Activated naive CD8-positive, alpha-beta T cell treated with anti-CD3 and anti-CD28 coated beads for 36 hours (primary cell): ENCODE measurements at places on chromosomes 11 and 22.

GRCh38 chr11:72591785-72592502, 82.3 kb downstream of the PDE2A start:
- DNase-seq, result peak; percentile 73

DNA sequence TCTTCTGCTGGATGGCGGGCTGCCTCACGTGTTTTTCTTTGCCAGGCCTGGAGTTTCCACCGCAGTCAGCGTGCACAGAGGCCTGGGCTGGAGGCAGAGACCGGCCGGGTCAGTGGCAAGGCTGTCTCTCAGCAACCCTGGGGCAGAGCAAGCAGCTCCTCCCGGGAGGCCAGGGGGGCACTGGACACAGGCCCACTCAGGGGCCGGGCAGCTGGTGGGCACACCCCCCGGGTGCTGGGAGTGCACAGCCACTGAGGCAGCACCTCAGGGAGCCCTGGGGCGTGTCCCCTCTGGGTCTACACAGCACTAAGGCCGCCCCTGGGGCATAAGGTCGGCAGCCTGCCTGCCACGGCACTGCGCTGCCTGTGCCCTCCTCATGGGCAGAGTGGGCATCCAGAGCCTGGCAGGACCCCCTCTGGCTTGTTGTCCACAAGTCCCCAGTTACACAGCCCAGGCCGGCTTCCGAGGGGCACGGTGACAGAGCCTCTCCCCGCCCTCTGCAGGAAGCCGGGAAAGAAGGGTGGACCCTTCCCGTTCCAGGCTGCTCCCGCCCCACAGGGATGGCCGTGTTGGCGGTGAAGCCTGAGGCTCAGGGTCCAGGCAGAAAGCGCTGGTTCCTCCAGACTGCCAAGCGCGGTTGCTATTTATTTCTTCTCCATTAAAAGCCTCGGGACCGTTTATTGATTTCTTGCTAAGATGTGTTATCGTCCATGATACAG, 18.5 kb upstream of the TH start:
- DNase-seq, result no peak

DNA sequence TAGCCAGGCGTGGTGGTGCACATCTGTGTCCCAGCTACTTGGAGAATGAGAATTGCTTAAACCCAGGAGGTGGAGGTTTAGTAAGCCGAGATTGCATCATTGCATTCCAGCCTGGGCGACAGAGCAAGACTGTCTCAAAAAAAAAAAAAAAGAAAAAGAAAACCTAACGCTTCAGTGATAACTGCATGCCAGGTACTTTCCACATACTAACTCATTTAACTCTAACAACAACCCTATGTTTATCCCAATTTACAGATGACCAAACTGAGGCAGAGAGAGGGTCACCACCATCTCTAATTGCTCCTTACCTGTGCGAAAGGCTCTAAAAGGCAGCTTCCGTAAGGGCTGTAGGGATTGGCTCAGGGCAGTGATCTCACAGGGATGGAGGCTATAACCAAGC, 11.6 kb downstream of the PISD start:
- DNase-seq, result no peak

DNA sequence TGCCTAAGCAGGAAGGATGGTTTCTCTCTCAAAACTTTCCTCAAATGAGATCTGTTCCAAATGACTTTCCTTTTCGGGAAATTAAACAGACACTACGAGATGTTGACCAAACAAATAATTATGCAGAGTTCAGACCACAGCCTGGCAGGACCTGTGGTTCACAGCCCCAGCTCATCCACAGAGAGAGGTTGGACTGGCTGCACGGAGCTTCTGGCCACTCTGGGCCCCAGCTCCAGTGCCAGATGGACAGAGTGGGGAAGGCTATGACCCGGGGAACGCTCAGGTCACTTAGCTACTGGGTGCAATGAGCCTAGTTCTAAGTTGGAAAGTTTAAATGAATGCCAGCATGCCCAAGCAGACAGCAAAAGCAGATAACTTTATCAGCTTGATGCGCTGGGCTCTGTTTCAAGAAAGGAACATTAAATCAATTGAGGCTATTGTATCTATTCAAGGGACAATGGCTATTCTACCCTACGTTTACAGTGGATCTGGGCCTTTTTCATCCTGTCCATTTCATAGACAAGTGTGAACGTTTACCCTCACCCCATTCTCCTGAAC, 155.7 kb upstream of the NARS2 start:
- no peak for DNase-seq

GRCh38 chr11:102487214-102487613, 34.6 kb upstream of the TMEM123 start:
- no peak for DNase-seq

- no peak for DNase-seq
Observed at GRCh38 chr11:132959693-132960092, 572.6 kb downstream of the OPCML start.

- DNase-seq, result peak; percentile 84
Observed at GRCh38 chr11:111378861-111379601, at the start of gene POU2AF1. POU2AF1 (minus strand) TSS chr11:111379275; CDS start chr11:111379177, 98 bp downstream.

DNA sequence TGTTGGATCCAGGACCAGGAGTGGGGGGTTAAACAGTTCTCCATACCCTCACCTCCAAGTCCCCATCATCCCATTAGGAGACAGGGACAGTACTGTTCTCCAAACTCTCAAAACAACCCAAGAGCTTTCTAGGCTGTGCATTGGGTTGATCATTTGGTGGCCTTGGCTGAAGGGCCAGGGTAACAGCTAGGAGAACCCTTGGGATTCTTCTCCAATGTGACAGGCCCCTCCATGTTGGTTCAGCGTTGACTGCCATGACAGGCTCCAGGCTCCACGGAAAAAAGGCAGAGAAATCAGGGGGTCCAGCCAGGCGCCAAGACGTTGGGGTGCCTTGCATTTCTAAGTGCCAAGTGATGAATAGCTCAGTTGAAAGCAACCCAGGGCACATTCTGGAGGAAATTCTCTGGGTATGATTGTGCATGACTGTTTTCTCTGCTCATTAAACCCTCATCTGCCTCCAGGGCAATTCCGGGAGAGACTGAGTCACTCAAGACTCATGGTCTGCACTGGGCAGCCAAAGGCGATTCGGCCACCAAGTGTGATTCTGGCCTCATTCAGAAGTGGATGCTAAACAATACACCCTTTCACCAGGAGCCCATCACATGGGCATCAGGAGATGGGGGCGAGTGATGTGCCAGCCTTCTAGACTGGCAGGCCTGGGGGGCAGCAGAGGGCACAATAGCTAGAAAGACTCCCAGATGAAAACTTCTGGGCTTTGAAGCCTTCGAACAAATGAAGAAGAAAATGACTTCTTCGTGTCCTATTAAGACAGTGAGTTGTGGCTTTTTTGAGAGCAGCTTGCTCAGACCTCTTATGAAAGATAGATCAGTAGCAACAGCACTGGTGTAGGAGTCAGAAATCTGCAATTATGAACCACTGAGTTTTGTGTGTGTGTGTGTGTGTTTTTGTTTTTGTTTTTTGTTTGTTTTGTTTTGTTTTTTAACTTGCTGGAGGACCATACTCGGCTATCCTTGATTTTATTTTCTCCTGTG, 27.7 kb downstream of the CD44 start:
- DNase-seq, result peak; percentile 34

DNA sequence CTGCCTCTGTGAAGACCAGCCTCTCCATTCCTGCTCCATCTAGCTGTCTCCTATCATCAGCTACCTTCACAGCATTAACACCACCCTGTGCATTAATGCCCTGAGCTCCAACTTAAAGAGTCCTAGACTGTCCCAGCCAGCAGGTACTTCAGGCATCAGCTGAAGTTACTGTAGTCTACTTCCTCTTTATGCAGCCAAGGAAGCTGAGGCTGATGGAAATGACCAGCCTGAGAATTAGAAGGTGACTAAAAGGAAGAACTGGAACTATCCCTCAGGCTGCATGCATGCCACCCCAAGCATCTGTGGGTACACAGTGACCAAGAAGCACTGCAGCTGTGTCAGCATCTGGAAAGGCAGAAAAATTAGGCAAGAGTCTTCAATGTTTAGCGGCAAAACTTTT, 28.2 kb downstream of the MS4A10 start:
- no peak for DNase-seq

- DNase-seq, result no peak
Observed at GRCh38 chr11:46835897-46836296, 10.2 kb downstream of the CKAP5 start.

- DNase-seq, result no peak
Observed at GRCh38 chr11:116823031-116823843, at the start of gene APOA4. APOA4 (minus strand) TSS chr11:116823304; CDS start chr11:116823191, 113 bp downstream.

DNA sequence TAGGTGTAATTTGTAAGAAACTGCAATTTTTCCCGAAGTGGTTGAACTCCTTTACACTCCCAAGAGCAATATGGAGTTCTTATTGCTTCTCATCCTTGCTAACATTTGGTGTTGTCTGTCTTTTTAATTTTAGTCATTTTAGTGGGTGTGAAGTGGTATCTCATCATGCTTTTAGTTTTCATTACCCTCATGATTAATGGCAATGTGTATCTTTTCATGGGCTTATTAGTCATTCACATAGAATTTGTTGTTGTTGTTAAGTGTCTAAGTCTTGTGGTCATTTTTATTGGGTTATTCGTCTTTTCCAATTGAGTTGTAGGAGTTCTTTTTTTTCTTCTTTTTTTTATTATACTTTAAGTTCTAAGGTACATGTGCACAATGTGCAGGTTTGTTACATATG, 238.3 kb upstream of the SESN3 start:
- no peak for DNase-seq

DNA sequence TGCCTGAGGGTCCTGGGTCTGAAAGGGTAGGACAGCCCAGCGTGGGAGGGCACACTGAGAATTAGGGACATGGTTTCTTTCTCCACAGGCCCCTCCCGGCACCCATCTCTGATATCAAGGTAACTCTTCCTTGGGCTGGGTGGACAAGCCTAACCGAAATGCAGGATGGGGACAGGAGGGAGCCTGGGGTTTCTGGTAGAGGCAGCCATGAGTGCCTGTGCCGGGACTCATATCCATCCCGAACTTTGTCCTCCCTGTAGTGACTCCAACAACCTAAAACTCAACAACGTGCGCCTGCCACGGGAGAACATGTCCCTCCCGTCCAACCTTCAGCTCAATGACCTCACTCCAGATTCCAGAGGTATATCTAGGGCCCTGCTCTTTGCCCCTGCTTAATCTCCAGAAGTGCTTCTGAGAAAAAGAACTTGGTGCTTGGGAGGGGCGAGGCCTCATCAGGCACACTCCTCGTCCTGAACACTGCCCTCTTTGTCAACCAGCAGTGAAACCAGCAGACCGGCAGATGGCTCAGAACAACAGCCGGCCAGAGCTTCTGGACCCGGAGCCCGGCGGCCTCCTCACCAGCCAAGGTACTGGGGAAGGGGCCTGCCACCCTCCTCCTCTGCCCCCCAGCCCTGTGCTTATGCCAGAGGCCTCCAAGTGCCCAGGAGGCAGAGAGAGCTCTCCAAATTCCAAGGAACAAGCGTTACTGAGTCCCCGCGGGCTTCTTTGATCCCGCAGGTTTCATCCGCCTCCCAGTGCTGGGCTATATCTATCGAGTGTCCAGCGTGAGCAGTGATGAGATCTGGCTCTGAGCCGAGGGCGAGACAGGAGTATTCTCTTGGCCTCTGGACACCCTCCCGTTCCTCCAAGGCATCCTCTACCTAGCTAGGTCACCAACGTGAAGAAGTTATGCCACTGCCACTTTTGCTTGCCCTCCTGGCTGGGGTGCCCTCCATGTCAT, 3.1 kb downstream of the TMEM25 start:
- no peak for DNase-seq

GRCh38 chr11:40274017-40274416, 1185.4 kb downstream of the LRRC4C start:
- DNase-seq, result no peak

DNA sequence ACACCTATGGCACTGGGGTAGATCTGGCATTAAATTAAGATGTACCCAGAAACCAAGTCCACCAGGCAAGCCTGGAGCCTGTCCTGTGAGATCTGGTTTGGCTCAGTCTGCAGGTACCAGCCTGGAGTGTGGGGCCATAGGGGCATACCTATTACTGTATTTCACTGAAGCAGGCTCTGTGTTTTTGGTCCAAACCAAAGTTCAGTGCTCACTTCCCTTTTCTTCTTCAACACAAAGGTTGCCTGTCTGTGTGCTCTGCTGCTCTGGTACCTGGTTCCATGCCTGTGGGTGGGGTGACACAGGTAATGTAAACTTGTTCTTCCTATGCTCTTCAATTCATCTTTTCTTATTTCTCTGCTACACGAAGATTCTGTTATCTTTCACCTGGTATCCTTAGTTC, 19.8 kb upstream of the GLYATL2 start:
- DNase-seq, result no peak

DNA sequence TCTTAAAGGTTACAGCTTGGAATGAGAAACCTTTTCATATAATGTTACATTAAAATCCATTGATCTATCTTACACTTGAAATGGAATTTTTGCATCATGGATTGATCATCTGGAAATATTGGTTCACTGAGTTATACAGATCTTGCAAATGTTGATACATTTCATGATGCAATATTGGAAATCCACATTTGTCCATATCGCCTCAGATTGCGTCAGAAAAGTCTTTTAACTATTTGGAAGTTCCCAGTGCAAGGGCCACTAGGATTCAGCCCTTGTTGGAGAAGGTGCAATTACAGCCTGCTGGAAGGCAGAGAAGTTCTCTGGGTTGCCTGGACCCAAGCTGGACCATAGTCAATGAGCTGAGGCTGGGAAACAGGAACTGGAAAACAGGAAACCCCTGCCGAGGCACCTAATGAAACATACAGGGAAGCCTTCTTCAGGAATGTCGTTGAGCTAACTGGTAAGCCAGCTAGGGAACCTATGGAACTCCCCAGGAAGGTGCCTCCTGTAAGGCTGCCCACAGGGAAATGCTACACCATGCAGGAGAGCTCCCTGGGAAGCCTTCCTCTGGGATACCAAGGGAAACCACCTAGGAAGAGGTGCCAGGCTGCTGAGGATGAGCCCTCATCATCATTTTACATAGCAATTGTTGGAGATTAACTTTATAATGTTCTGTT, 600.4 kb upstream of the CADM1 start:
- no peak for DNase-seq

GRCh38 chr11:115706626-115707135, 202.5 kb upstream of the CADM1 start:
- DNase-seq, result no peak

- DNase-seq, result no peak
Observed at GRCh38 chr11:74479732-74480123, 12.4 kb upstream of the KCNE3 start.

DNA sequence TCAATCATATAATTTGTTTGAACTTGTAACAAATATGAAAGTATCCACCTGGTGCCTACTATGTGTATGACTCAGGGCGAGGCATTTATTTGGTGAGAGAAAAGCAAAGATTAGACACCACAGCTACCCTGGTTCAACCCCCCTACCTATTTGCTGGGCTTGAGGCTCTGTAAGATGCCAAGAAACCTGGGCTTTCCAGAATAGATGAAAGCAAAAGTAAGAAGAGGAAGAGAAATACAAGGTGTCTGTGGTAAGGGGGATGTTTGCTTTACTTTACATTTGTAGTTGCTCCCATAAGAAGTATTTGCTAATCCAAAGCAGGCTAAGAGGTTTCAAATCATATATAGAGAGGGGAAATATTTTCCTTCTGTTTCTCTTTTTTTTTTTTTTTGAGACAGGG, 61.7 kb downstream of the DDI1 start:
- no peak for DNase-seq
